Activated CD4-positive, alpha-beta T cell treated with anti-CD3 and anti-CD28 coated beads, Interleukin-2, amount 50 U/mL, for 48 hours (primary cell): ENCODE measurements at places on chromosomes 4 and X.

- no peak for DNase-seq
These were observed 9.3 kb downstream of the PRDM8 start for GRCh38 chr4:80206521-80207171.

DNA sequence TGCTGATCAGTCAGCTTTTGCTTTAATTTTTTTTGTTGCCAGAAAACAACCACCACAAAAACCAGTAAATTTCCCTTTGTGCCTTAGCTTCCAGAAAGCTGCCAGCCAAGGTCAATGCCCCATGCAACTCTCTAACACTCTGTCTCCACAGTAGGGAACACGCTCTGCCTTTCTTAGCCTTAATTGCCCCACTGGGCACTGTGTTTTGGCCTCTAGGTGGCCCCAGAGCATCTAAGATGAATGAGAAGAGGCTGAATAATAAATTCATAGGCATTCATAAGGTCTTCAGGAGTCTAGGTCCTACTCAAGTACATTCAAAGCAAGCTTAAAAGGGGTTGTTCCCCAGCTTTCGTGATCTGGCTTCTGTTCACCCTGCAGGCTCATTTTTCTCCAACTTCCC lies 57.7 kb upstream of the PASD1 start:
- no peak for DNase-seq

DNA sequence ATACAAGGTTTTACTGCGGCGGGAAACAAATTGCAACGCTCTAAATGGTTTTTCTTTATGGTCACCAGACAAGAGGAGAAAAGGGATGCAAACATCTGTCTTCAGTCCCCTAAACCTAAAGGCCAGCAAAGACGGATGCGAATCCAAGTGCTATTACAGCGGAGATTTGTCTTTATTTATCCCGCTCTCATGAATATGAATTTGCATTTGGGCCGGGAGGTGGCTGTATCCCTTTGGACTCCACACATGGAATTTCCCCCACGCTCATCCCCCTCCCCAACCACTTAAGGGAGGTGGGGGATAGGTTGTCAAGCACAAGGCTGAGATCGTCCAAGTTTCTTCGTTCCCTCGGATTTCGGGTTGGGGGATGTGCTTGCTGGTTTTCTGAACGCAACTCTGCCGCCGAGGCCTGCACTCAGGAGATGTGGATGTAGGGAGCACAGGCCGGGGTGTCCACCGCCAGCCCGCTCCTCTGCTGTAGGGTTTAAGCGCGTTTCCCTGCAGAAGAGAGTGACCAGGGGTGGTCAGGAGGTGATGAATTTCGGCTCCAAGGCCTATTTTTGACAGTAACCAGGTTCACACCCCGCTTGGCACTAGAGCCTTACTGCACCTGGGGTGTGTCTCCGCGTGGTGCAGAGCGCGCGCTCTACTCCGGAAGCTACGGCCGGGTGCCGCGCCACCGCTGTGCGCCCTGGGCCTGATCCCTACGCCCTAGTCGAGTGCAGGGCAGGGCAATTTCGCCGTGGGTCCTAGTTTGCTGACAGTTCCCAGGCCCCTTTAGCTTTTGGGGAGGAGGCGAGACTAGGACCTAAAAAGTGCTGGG lies 2.3 kb upstream of the PHOX2B start:
- no peak for DNase-seq

- DNase-seq = no peak
These were observed 121.7 kb upstream of the HAND2 start for GRCh38 chr4:173651651-173652282.

DNA sequence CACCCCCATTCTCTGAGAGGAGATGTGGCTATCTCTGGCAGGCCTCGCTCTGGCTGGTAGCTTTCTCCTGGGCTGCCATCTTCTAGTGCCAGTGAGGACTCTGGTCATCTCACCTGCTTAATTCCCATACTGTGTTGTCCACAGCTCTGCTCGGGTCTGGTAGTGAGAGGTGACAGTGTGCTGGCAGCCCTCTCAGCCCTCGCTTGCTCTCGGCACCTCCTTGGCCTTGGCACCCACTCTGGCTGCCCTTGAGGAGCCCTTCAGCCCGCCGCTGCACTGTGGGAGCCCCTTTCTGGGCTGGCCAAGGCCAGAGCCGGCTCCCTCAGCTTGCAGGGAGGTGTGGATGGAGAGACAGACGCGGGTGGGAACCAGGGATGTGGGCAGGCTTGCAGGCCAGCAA lies 52.7 kb downstream of the CPLX1 start:
- DNase-seq = no peak

GRCh38 chr4:71470524-71470923 lies 131.7 kb downstream of the SLC4A4 start:
- DNase-seq = no peak

GRCh38 chr4:127084666-127085065 lies 548.1 kb upstream of the INTU start:
- no peak for DNase-seq

DNA sequence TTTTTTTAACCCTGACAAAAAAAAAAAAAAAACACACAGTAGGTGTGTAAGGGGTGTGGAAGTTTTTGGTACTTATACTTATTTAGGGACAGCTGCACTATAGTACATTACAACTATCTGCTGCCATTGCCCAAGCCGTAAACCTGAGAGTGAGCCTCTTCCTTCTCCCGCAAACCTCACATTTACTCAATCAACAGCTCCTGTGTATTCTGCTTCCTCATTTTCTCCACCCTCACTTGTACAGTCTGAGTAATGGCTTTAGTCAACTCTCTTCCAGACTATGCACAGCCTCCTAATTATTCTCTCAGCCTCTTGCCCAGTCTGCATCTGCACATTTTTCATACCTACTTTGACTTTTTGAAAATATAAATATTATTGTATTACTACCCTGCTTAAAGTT lies 362.0 kb downstream of the ADAM29 start:
- DNase-seq = no peak

GRCh38 chr4:131638781-131639180 lies 1510.3 kb upstream of the PCDH10 start:
- no peak for DNase-seq

- no peak for DNase-seq
These were observed 3.1 kb upstream of the CLCN3 start for GRCh38 chr4:169617306-169617705.

GRCh38 chrX:54447461-54447860 lies 7.3 kb downstream of the TSR2 start:
- no peak for DNase-seq
